Stimulated activated CD8-positive, alpha-beta memory T cell treated with anti-CD3 and anti-CD28 coated beads, Interleukin-15, amount 100 ng/mL, for 24 hours (primary cell): ENCODE measurements at places on chromosomes 2 and 18.

GRCh38 chr18:11074889-11075288, 74.5 kb downstream of the PIEZO2 start:
- no peak for DNase-seq

- no peak for DNase-seq
These were observed 63.3 kb downstream of the RIF1 start for GRCh38 chr2:151472966-151473365.

DNA sequence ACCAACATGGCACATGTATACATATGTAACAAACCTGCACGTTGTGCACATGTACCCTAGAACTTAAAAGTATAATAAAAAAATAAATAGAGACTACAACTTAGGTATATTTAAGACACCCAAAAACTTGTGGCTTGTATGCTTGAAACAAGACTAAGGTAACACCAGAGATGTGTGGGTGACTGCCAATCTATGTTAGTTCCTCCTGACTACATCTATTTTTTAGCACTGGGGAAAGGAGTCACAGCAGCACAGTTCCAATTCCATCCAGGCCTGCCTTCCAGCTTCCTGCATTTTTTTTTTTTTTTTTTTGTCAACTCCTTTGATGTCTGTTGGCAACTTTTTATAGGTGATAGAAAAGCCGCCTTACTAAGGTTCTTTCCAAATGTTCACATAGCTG, 18.2 kb downstream of the C2orf69 start:
- no peak for DNase-seq

DNA sequence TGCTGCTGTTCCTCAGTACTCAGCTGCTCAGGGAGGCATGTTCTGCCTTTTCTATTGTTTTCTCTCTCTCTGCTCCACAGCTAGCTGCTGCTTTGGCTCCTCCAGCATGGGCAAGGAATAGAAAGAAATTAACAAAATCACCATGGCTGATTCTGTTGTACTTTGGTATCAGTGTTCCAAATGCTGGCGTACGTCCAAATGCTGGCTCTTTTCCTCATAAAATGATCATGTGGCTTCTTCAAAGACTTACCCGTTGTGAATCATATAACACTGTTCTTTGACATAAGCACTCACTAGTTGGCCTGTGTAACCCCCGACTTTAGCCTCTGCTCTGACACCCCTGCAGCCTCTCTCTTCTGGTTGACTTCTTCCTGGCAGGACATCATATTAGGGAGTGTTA, 547.6 kb downstream of the CPS1 start:
- DNase-seq, result no peak

GRCh38 chr2:16537347-16537746, 128.3 kb downstream of the CYRIA start:
- DNase-seq, result no peak

DNA sequence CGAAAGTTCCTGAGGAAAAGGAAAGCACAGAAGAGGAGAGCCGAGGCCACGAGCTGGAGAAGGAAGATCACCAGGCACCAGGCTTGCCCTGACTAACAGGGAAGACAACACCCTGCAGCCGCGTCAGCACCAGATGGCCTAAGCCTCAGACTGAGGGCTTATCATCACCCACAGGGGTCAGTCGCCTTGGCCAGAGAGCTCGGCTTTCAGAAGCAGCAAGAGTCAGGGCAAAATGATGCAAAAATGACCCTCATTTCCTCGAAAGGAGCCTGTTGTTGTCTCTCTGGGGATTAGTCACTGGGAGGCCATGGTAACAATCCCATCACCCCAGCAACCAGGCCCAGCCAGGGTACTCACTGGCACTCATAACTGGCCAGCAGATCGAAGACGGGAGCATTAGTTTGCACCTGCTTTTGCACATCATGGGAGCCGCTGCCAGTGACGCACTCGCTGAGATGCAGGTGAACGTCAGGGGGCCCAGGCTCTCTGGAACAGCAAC, 42.7 kb upstream of the ZFP36L2 start:
- DNase-seq, result no peak

DNA sequence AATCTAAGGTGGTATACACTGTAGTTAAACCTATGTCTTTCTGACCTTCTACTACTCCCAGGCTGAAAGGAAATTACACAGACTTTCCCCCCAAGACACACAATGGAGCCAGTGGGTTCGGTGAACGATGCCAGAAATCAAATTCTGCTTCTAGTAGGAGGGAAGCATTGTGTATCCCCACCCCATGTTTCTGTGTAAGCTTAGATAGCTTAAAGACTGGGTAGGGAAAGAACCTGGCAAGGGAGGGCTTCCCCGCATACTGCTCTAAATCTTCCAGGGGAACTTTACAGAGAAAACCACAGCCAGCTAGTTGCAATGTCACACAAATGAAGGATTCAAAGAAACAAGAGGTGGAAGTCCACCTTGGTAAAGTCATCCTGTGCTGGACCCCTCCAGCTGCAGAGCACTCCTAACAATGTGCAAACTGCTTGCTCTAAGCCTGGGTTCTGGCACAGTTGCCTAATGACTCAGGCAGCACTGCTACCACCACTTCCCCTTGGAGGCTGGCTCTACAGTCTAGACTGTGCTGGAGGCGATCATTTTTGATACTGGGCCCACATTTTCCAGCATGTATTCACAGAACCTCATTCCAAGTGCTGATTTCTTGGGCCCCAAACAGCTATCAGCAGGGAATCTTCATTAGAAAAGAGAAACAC, 47.5 kb downstream of the TRIB2 start:
- DNase-seq, result no peak

DNA sequence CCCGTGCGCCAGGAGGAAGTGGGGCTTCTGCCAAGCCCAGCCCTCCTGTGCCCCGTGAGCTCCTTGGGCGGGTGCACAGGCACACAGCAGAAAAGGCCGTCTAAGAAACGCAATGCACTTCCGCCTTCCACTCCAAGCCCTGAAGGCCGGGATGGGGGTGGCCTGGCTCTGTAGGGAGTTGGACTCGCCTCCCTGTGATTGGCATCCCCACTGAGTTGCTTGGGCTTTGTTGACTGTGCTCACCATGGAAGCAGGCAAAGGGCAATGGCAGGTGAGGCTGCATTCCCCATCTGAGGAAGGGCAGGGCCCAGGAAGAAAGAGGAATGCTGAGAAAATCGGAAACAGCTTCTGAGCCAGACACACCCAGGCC, 66.8 kb downstream of the CRACDL start:
- no peak for DNase-seq

- DNase-seq, result no peak
These were observed 79.0 kb downstream of the PIGN start for GRCh38 chr18:62107881-62108280.

- no peak for DNase-seq
These were observed 8.9 kb downstream of the RAB31 start for GRCh38 chr18:9716780-9717563.

- no peak for DNase-seq
These were observed 153.6 kb downstream of the COL4A4 start for GRCh38 chr2:227010433-227010832.

DNA sequence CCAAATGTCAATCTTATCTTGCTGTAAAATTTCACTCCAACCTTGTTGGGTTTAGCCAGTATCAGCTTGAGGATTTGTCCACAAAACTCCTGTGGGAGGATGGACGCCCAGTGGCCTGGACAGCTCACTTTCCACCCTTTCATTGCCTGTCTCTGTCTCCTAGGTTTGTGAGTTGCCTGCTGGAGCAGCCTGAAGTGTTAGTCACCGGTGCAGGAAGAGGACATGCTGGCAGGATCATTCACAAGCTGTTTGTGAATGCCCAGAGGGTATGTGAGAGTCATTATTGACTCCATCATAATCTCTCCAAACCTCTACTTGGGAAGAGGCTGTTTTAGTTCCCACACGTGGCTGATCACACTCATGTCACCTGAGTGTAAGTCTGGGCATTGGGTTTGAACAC, 112.3 kb downstream of the RAB3GAP1 start:
- DNase-seq, result no peak

DNA sequence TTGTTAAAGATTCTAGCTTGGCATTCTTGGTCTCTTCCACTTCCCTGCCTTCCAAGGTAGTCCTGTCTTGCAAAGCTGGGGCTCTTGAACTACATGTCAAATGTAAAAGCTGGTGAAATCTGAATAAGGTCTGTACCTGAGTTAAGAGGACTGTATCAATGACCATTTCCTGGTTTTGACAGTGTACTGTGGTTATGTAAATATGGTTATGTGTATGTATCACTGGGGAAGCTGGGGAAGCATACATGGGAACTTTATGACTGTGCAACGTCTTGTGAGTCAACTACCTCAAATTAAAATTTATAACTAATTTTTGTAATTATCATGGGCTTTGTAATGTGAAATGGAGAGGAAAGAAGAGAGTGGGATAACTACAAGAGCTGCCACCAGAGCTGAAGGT, 81.7 kb downstream of the COL4A4 start:
- no peak for DNase-seq

DNA sequence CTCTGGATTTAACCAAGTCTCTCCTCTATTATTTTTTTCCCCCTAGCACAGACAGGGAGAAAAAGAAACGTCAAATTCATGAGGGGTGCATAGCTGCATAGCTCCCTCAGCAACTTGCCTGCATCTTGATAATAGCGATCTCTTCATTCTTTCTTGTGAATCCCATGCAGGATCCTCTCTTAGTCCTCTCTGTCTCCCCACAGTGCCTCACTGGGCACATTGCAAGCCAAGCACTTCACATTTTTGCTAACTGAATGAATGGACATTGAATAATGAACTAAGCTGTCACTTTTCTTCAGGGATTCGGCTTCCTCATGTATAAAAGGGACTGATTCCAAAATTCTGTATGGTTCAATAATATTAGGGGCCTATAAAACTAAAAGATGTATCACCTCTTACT, 2.9 kb upstream of the EPB41L3 start:
- DNase-seq, result no peak

- DNase-seq, result no peak
These were observed 262.4 kb upstream of the PKDCC start for GRCh38 chr2:41785251-41786022.

- DNase-seq, result no peak
These were observed 3.5 kb downstream of the AAMP start for GRCh38 chr2:218266316-218266979.

- DNase-seq, result no peak
These were observed 39.7 kb downstream of the DYNC1I2 start for GRCh38 chr2:171726847-171727450.

DNA sequence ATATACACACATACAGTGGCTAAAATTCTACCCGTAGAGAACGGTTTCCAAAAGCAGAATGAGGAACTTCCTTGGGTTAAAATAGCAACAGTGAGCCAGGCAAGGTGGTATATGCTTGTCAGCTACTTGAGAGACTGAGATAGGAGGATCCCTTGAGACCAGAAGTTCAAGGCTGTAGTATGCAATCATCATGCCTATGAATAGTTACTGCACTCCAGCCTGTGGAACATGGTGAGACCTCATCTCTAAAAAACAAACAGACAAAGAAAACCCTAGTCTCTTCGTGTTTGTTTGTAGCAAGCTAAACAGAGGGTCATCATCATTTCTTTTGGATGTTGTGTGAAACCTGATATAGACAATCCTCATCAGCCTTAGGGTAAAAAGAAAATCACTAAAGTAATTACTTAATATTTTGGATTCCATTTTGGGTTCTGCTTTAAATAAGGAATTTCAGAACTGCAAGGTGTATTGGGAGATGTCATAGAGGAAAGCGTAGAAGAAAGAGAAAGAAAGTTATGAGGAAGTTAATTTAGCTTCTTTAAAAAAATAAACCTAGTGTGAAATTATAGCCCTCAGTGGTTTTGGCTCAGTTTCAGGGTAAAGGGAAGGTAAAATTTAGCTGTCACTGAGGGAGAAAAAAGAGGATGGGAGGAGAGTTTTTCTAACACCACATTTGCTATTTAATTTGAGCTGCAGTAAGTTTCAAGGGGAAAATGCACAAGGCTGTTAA, 46.5 kb downstream of the PLEK start:
- no peak for DNase-seq

GRCh38 chr2:136110526-136110925, 7.4 kb downstream of the CXCR4 start:
- DNase-seq, result no peak
